Kasumi-1 (cell line): ENCODE measurements at places on chromosomes 12 and 14.

DNA sequence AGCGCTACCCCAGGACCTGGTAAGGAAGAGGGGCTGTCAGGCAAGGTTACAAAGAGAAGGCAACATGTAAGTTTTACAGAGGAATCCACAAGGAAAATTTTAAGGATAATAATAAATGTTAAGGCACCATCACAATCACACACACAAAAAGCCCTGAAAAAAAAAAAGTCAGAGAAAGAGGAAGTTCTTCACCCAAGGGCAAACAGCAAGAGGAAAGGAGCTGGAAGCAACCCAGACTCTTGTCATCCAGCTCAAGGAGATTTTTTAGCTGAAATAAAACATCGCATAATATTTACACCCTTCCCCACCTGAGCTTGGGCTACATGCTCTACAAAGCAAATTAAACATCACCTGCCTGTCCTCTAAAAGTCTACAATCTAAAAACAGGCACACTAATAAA, 9.5 kb downstream of the SPTB start:
- DNase-seq: peak; percentile 61

- DNase-seq: no peak
Measured at GRCh38 chr14:72965249-72965648, 39.0 kb downstream of the DCAF4 start.

GRCh38 chr14:102141797-102142196, 2.1 kb downstream of the WDR20 start:
- DNase-seq: no peak

GRCh38 chr12:93793983-93794382, 116.8 kb downstream of the CRADD start:
- DNase-seq: no peak

DNA sequence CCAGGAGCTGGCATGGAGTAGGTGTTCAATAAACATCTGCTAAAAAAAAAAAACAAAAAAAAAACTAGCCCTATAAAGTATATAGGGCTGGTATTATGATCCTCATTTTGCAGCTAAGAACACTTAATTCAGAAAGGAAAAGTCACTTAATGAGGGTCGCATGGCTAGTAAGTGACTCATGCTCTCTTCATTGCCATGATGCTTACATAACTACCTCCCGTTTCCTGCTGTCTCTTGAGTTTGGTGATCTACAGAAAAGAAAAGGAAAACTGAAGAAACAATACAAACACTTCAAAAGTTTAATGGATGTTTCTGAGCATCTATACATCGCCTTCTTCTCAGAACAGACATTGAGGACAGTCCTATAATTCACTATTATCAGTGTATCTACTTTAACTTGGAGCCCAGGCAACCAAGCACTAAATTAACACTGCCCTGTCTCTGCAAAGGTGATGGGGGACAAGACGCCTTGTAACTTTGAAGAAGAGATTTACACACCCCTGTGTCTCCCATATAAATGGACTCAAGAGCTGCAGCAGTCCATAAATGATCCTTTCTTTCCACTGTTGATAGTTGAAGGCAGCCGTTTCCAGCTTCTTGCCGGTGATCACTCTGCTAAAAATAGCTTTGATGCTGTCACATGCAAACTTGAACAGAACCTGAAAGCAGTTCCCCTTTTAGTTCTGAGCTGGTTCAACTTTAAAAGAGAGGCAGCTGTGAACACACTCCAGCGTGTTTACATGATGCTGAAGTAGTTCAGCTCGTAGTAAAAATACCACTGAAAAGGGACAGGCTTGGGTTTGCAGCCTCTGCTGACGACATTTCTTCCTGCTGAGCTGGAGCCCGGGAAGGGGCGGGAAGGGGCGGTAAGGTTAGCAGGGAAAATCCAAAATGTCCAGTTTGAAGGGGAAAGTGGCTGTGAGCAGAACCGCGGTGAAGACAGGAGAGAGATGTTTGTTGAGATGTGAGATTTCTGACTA, 113.3 kb downstream of the FOXN3 start:
- DNase-seq: peak; percentile 89

DNA sequence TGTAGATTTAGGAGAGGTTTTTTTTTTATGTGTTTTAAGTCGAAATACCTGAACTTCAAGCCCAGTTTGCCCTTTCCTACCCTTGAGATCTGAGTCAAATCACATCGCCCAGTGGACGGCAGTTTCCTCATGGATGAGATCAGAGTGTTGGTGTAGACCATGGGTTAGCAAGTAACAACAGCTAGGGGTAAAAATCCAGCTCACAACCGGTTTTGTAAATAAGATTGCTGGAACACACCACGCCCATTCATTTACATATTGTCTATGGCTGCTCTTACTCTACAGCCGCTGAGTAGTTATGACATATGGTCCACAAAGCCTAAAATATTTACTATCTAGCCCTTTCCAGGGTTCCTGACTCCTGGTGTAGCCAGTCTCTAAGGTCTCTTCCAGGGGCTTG, 158.5 kb upstream of the PLEKHG7 start:
- no peak for DNase-seq

- no peak for DNase-seq
Measured at GRCh38 chr12:117872546-117873169, 96.1 kb downstream of the KSR2 start.

DNA sequence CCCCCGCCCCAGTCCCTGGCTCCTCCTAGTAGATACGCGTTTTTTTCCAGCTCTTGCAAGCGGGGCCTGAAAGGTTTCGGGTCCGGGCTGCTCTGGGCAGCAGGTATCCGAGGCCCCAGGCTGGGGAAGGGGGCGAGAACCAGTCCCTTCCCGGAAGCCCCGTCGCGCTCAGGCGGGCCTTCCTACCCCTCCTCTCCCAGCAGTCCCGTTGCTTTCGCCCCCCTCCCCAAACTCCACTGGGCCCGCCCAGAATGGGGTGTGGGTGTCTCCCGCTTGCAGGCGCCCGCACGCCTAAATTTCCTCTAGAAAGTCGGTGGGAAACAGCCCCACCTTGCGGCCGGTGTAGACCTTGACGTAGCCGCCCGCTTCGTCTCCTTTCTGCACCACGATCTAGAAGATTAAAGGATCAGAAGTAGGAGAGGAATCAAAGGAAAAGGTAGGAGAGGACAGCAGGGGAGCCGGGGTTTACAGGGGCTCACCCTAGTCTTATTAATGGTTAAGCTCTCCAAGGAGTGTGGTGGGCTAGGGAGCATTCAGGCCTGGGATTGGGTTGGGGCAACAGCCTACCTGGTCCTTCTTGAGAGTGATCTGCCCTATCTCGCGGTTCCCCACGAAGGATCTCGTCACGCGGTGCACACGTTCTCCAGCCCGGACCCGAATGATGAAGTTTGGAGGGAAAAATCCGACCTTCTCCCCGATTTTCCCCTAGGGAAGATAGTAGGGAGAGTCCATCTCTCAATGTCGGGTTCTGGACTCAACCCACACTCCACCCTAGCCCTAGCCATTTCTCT, 7.3 kb downstream of the STAC3 start:
- DNase-seq: peak; percentile 82

DNA sequence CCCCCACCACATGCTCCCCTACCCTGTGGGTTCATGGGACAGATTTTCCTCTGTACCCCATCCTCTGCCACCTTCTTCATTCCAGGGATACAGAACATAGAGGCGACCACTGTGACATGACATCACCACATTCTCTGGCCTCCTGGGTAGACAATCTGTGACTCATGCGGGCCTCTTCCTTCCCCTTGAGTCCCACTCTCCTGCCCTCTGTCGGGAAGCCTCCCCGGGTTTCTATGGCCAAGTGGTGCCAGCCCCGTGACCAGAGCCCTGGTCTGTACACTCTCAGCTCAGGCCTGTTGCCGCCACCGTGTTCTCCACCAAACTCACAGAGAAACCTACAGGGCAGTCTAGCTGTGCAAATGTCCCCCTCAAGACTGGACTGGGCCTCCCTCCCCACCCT, 8.0 kb downstream of the CLMN start:
- no peak for DNase-seq

GRCh38 chr14:73728717-73729330, 14.6 kb upstream of the PNMA1 start:
- DNase-seq: peak; percentile 95

GRCh38 chr14:34496679-34497513, 34.9 kb upstream of the SPTSSA start:
- no peak for DNase-seq

- peak; percentile 24 for DNase-seq
Measured at GRCh38 chr12:53053218-53054111, 3.6 kb downstream of the TNS2 start.

- no peak for DNase-seq
Measured at GRCh38 chr14:51495319-51495718, 156.4 kb upstream of the FRMD6 start.
